Stimulated activated CD4-positive, alpha-beta T cell treated with anti-CD3 and anti-CD28 coated beads, Interleukin-12 subunit alpha, Interleukin-12 subunit beta, amount 100 ng/mL, for 24 hours (primary cell): ENCODE measurements at places on chromosomes 2 and 18.

DNA sequence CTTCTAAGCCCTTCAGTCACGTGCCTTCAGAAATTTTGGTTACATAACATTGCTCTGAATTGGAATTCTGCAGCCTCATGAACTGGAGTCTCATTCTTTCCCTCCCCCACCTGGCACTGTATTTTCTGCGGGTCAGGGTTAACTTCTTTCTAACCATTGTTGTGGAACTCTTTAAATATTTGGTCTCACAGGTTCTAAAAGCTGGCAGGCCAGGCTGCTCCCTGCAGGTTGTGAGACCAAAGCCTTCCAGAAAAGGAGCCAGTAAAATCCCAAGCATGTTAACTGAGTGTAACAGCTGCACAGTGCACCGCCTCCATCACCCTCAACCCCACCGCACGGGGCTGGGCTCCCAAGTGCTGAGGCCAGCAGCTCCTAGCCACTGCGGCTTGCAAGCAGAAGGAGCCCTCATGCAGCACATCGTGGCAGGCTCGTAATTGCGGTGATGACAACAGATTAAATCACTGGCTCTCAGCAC lies 174.1 kb upstream of the ALPP start:
- no peak for DNase-seq

DNA sequence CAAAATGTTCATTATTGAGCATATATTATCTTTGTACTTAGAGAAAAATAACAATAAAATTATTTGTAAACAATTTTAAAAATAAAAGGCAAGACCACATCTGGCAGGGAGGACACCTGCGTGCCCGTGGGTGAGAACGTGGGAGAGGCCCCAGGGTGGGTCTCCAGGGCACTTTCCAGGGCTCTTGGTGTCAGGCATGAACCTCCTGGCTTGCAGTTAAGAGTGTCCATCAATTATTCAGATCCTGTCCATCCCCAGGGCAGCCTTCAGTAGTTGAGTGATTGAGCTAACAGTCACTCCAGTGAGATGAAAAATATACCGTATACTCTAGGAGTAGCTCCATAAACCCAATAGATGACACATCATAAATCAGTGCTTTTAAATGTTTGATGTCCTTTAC lies 49.7 kb downstream of the TPO start:
- DNase-seq = no peak

GRCh38 chr2:143736904-143737303 lies 607.7 kb downstream of the ARHGAP15 start:
- no peak for DNase-seq

DNA sequence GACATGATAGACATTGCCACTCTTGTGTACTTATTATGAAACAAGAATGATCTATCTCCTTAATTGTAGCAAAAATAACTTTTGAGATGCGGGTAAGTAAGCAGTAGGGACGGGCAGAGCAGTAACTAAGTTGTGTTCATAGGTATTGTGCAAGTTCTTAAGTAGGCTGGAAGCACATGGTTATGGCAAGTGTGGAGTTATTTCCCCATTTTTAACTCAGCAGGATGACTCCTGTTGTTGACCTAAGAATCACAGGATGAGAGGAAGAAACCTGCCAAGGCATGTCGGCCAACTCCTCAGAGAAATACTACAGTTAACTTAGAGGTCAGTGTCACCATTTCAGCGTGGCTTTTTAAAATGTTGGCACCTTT lies 51.1 kb upstream of the FN1 start:
- no peak for DNase-seq

DNA sequence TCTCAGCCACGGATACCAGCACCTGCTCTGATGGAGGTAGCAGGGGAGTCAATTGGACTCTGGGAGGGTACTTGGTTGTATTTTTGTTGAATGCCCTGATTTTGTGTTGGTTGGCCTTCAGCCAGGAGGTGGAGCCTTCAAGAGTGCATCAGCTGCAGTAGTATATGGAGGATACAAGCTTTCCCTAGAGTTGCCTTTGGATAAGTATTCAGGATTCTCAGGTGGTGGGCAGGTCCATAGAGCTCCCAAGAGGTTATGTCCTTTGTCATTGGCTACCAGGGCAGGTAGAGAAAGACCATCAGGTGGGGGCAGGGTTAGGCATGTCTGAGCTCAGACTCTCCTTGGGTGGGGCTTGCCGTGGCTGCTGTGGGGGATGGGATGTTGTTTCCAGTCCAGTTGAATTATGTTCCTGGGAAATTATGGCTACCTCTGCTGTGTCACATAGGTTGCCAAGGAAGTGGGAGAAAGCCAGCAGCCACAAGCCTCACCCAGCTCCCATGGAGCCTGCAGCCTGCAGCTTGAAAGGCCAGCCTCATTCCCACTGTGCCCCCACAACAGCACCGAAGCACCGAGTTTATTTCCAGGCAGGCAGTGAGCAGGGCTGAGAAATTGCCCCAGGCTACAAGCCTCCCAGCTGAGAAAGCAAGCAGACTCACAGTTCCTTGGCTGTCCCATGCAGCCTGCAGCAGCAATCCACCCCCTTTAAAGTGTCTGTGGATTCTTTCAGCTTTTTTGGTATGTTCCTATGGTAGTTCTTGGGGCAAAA lies 38.6 kb upstream of the CHST9 start:
- no peak for DNase-seq

DNA sequence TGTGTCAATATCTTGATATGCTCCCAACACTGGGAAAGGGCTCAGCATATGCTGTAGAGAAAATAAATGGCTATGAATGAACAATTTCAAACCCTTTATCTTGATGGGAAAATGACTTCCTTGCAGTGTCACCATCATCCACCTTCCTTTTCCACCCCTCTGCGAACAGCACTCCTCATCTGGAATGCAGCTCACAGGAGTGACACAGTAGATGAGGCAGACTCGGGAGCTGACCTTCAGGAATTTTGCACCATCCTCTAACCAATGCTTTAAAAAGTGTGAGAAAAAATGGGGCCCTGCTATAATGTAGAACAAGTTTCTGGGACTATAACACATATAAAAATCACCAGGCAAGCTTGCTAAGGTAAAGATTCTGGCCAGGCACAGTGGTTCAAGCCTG lies 41.3 kb upstream of the YPEL5 start:
- DNase-seq = no peak

- DNase-seq = no peak
These were observed 88.9 kb downstream of the PXDN start for GRCh38 chr2:1655461-1655860.
